ENCODE measurements at places on chromosomes 3 and 15.

- H3K36me3 ChIP-seq, result peaks cover 75% of the 10 kb centered on the region
- H3K4me3 ChIP-seq, result no peak overlapping the region
- no peak for DNase-seq
- H3K27me3 ChIP-seq, result no peaks in the 10 kb centered on the region
Measured at GRCh38 chr3:52351762-52352368, 35.7 kb downstream of the DNAH1 start.

GRCh38 chr3:63921741-63922482 is 9.7 kb upstream of the SCAANT1 start:
- H3K27ac ChIP-seq, result no peak overlapping the region
- no peaks in the 10 kb centered on the region for H3K27me3 ChIP-seq
- no peak overlapping the region for H3K4me3 ChIP-seq
- peaks cover 45% of the 10 kb centered on the region for H3K36me3 ChIP-seq
- DNase-seq, result no peak

DNA sequence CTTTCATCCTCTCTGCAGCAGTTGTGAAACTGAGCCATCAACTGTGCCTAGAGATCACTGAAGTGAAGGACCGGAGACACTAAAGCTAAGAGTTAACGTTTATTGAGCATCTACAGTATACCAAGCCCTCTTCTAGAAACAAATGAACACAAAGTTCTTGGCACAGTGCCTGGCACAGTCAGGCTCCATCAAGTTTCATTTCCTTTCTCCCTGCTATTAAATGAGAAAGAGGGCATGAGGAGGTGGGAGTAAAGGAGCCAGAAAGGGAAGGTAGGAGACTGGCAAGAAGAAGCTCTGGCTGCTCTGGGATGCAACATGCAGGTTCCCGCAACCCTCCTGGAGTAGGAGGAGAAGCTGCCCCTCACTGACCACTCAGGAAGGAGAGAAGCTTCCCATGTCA is 30.6 kb downstream of the CYP19A1 start:
- H3K4me3 ChIP-seq, result no peak overlapping the region
- H3K27ac ChIP-seq, result no peak overlapping the region
- no peaks in the 10 kb centered on the region for H3K36me3 ChIP-seq
- H3K4me1 ChIP-seq, result peaks cover 19% of the 10 kb centered on the region
- no peak for DNase-seq

GRCh38 chr3:128362026-128362965 is 104.4 kb downstream of the DNAJB8 start:
- H3K36me3 ChIP-seq, result peaks cover 10% of the 10 kb centered on the region
- H3K27me3 ChIP-seq, result no peaks in the 10 kb centered on the region
- peaks cover 3% of the 10 kb centered on the region for H3K4me1 ChIP-seq

- no peaks in the 10 kb centered on the region for H3K36me3 ChIP-seq
- DNase-seq, result no peak
- H3K4me3 ChIP-seq, result no peak overlapping the region
- no peaks in the 10 kb centered on the region for H3K4me1 ChIP-seq
- H3K27me3 ChIP-seq, result no peaks in the 10 kb centered on the region
Measured at GRCh38 chr3:3509665-3510064, 289.6 kb upstream of the LRRN1 start.

DNA sequence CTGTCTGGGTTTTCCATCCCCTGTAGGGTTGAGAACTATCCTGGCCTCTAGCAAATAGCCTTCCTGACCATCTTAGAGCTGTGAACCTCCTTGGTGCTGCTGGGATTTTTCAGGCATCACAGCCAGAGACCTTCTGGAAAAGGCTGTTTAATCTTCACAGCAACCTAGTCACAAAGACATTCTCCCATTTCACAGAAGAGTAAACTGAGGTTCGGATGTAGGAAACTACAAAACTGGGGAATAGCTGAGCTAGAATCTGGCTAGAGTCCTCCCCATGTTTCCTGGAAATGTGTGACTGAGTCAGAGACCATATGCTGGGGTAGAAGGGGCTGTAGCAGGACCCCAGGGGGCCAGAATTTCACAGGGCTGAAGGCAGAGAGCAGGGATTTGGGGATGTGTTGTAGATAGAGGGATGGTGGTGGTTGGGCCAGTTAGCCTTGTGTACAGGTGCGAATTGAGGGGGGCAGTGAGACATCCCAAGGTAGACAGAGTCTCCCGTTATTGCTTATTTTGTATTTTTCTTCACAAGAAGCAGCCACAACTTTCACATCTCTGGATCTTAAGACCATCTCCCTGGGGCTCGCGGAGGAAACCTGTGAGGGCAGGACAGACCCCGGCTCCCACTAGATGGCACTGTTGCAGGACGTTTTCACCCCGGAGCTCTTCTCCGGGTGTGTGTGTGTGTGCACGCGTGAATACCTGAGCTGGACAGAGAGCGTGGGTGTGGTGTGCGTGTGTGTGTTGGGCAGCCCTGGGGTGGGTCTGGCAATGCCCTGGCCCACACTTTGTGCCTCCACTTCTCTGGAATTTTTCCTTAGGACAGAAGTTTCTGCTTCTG is 66.9 kb upstream of the PRR23C start:
- H3K4me1 ChIP-seq, result peaks cover 20% of the 10 kb centered on the region
- H3K36me3 ChIP-seq, result no peaks in the 10 kb centered on the region
- DNase-seq, result peak; percentile 69

DNA sequence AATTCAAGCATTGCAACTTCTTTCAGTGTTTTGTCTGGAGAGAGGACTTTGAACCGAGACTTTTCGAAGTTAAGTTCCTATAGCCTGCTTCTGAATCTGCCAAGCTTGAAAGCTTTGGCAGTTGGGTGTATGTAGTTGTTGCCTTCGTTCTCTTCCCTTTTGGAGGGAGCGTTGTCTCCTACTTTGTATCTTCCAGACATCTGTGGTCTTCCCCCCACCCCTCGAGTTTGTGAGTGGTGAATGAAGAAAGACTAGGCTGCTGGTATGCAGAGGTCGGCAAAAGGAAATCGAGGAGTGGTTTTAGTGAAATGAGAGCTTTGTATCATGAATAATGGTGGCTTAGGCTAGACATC is 1.3 kb downstream of the CTNNB1 start:
- H3K4me3 ChIP-seq, result peak overlapping the region; percentile 98
- peaks cover 54% of the 10 kb centered on the region for H3K4me1 ChIP-seq
- no peaks in the 10 kb centered on the region for H3K27me3 ChIP-seq
- peak overlapping the region; percentile 100 for H3K27ac ChIP-seq

DNA sequence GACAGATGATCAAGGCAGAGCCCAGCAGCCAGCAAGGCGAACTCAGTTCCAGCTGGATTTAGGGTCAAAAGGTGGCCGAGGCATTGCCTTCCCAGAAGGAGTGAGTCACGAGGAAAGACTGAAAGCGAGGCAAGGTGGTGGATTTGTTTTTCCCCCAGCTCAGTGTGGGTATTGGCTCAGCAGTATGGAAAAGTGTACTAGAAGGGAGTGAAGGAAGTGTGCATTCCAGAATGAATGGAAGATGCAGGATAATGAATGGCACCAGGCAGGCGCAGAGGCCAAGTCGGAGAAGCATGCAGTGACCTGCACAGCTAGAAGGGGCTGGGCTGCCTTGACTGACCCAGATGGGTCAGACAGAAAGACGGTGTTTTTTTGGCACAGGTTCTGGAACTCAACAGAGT is 46.3 kb downstream of the FOXP1 start:
- H3K27me3 ChIP-seq, result no peaks in the 10 kb centered on the region
- peaks cover 41% of the 10 kb centered on the region for H3K4me1 ChIP-seq
- no peak overlapping the region for H3K27ac ChIP-seq
- H3K36me3 ChIP-seq, result no peaks in the 10 kb centered on the region
- H3K4me3 ChIP-seq, result no peak overlapping the region

GRCh38 chr3:44825264-44825925 is 36.3 kb upstream of the TMEM42 start:
- no peaks in the 10 kb centered on the region for H3K36me3 ChIP-seq
- no peak overlapping the region for H3K4me3 ChIP-seq
- no peaks in the 10 kb centered on the region for H3K4me1 ChIP-seq
- DNase-seq, result no peak
- H3K27ac ChIP-seq, result no peak overlapping the region

DNA sequence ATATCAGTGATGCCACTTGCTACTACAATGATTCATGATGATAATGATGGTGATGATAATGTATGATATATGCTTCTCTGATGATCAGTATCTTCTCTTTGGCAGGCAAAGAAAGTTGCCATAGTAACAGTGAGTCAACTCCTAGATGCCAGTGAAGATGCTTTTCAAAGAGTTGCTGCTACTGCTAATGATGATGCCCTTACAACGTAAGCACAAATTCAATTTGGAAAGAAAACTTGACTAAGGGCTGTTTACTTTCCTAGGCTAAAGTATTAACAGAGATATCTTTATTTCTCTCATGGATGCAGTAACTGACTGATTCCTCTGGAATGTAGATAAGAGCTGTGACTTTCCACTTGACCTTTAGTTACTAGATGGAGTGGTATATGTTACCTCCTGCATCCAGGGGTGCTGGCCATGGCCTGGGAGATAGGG is 27.8 kb downstream of the ADGRG7 start:
- no peaks in the 10 kb centered on the region for H3K36me3 ChIP-seq
- H3K4me1 ChIP-seq, result no peaks in the 10 kb centered on the region
- H3K27me3 ChIP-seq, result no peaks in the 10 kb centered on the region

- no peaks in the 10 kb centered on the region for H3K27me3 ChIP-seq
- H3K36me3 ChIP-seq, result no peaks in the 10 kb centered on the region
- H3K4me1 ChIP-seq, result no peaks in the 10 kb centered on the region
Measured at GRCh38 chr3:101229681-101230080, 90.7 kb downstream of the IMPG2 start.

- no peak overlapping the region for H3K4me3 ChIP-seq
- H3K27me3 ChIP-seq, result no peaks in the 10 kb centered on the region
- H3K4me1 ChIP-seq, result no peaks in the 10 kb centered on the region
- no peak overlapping the region for H3K27ac ChIP-seq
- H3K36me3 ChIP-seq, result no peaks in the 10 kb centered on the region
Measured at GRCh38 chr3:16468002-16468335, 45.5 kb downstream of the RFTN1 start.

- H3K4me1 ChIP-seq, result peaks cover 7% of the 10 kb centered on the region
- H3K27me3 ChIP-seq, result peaks cover 3% of the 10 kb centered on the region
- H3K4me3 ChIP-seq, result no peak overlapping the region
Measured at GRCh38 chr15:101472033-101472432, 17.5 kb downstream of the PCSK6 start.

DNA sequence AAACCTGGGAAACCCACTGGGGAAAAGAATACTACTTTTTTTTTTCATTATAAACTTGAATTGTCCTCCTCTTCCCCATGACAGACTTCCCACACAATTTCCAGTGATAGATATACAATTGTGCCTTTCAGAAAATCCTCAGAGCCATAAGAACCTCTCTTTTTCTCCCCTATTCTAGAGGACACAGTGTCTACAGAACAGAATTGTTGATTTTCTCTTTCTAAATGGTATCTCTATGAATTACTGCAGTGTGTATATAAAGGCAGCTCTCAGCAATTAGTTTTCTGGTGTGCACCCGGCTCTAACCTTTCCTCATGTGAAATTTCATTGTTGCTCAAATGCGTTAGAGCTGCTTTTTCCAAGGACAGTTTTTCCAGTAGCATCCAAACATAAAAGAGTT is 430.1 kb downstream of the TUSC7 start:
- no peak for DNase-seq
- no peaks in the 10 kb centered on the region for H3K27me3 ChIP-seq
- peaks cover under 1% of the 10 kb centered on the region for H3K4me1 ChIP-seq
- H3K4me3 ChIP-seq, result no peak overlapping the region
- H3K27ac ChIP-seq, result no peak overlapping the region
- H3K36me3 ChIP-seq, result no peaks in the 10 kb centered on the region

GRCh38 chr3:28542351-28542750 is 193.7 kb upstream of the AZI2 start:
- no peak overlapping the region for H3K27ac ChIP-seq
- H3K4me1 ChIP-seq, result no peaks in the 10 kb centered on the region
- no peaks in the 10 kb centered on the region for H3K36me3 ChIP-seq
- no peak overlapping the region for H3K4me3 ChIP-seq

GRCh38 chr3:48004694-48005093 is 11.5 kb downstream of the MAP4 start:
- no peak for DNase-seq
- no peak overlapping the region for H3K27ac ChIP-seq
- H3K4me1 ChIP-seq, result no peaks in the 10 kb centered on the region
- no peaks in the 10 kb centered on the region for H3K36me3 ChIP-seq
- H3K4me3 ChIP-seq, result no peak overlapping the region

- no peaks in the 10 kb centered on the region for H3K36me3 ChIP-seq
- H3K4me3 ChIP-seq, result no peak overlapping the region
- peaks cover 9% of the 10 kb centered on the region for H3K27me3 ChIP-seq
Measured at GRCh38 chr15:38509152-38509551, 55.2 kb downstream of the FAM98B start.

GRCh38 chr3:46095307-46095706 is 68.0 kb upstream of the XCR1 start:
- no peak overlapping the region for H3K27ac ChIP-seq
- no peaks in the 10 kb centered on the region for H3K27me3 ChIP-seq
- no peaks in the 10 kb centered on the region for H3K36me3 ChIP-seq
- peaks cover 24% of the 10 kb centered on the region for H3K4me1 ChIP-seq
- H3K4me3 ChIP-seq, result no peak overlapping the region

DNA sequence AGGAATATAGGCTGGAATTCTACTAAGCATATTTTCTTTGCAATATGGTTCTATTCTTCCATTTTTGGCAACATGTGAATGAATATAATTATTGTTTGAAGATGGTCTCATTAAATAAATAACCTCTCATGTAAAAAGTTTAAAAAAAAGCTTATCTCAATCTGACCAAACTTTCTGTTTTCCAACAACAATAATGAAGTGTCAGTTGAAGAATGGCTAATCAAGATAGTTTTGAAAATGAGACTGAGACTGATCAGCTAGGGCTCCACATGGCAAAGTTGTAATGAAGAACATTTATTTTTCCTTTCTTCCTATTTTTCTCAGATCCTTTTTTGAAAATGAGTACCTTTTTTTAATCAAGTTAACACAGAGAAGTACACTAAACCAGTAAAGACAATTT is 117.4 kb downstream of the GALK2 start:
- H3K4me1 ChIP-seq, result no peaks in the 10 kb centered on the region
- H3K27me3 ChIP-seq, result no peaks in the 10 kb centered on the region
- peaks cover 41% of the 10 kb centered on the region for H3K36me3 ChIP-seq

GRCh38 chr15:52392008-52392687 is 96.5 kb upstream of the MYO5C start:
- H3K36me3 ChIP-seq, result peaks cover 34% of the 10 kb centered on the region
- no peaks in the 10 kb centered on the region for H3K4me1 ChIP-seq
- H3K27ac ChIP-seq, result no peak overlapping the region
- H3K27me3 ChIP-seq, result no peaks in the 10 kb centered on the region
- no peak overlapping the region for H3K4me3 ChIP-seq

DNA sequence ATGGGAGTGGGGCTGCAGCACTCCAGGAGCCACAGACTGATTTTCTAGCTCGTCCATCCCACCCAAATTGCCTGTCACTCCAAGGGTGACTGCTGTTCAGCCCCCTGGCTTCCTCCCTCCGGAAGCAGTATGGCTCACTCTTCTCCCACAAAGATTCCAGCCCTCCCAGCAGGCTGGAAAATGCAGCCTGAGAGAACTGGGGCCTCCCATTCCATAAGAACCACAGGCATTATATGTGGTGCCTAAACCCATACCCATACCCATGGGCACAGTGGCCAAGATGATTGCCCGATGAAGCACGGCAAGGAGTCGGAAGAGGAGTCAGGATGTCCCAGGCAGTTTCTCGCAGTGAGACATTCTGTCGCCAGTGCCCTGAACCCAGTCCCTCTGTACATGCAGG is 6.0 kb upstream of the VILL start:
- no peak overlapping the region for H3K27ac ChIP-seq
- peaks cover 33% of the 10 kb centered on the region for H3K36me3 ChIP-seq
- peaks cover 26% of the 10 kb centered on the region for H3K4me1 ChIP-seq
- DNase-seq, result no peak
- H3K27me3 ChIP-seq, result no peaks in the 10 kb centered on the region

- no peaks in the 10 kb centered on the region for H3K27me3 ChIP-seq
- no peak overlapping the region for H3K27ac ChIP-seq
- DNase-seq, result no peak
Measured at GRCh38 chr3:116007000-116007399, 383.7 kb downstream of the GAP43 start.

All from suprapubic skin (tissue), 4 donors.